Activated CD4-positive, alpha-beta memory T cell treated with anti-CD3 and anti-CD28 coated beads, Interleukin-2, amount 10 ng/mL, durations not matched to agents 7 days and 5 days (primary cell): ENCODE measurements at places on chromosomes 3 and 15.

DNA sequence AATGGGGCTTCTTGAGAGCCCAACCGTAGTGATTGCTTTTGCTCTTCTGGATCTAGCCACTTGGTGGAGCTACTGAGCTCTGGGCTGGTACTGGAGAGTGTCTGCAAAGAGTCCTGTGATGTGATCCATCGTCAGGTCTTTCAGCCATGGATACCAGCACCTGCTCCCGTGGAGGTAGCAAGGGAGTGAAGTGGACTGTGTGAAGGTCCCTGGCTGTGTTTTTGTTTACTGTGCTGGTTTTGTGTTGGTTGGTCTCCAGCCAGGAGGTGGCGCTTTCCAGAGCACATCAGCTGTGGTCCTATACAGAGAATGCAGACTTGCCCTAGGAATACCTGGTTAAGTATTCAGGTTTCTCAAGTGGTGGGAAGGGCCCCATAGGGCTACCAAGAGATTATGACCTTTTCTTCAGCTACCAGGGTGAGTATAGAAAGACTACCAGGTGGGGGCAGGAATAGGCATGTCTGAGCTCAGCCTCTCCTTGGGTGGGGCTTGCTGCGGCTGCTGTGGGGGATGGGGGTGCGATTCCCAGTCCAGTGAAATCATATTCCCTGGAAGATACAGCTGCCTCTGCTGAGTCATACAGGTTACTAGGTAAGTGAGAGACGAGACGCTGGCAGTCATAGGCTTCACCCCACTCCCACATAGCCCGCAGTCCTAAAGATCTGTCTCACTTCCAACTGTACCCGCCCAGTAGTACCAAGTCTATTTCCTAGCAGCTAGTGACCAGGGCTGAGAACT is 733.7 kb downstream of the ZNF385D start:
- no peak for DNase-seq
- no peaks in the 10 kb centered on the region for H3K27me3 ChIP-seq
- no peak overlapping the region for H3K27ac ChIP-seq
- no peak overlapping the region for H3K4me3 ChIP-seq
- no peaks in the 10 kb centered on the region for H3K36me3 ChIP-seq

DNA sequence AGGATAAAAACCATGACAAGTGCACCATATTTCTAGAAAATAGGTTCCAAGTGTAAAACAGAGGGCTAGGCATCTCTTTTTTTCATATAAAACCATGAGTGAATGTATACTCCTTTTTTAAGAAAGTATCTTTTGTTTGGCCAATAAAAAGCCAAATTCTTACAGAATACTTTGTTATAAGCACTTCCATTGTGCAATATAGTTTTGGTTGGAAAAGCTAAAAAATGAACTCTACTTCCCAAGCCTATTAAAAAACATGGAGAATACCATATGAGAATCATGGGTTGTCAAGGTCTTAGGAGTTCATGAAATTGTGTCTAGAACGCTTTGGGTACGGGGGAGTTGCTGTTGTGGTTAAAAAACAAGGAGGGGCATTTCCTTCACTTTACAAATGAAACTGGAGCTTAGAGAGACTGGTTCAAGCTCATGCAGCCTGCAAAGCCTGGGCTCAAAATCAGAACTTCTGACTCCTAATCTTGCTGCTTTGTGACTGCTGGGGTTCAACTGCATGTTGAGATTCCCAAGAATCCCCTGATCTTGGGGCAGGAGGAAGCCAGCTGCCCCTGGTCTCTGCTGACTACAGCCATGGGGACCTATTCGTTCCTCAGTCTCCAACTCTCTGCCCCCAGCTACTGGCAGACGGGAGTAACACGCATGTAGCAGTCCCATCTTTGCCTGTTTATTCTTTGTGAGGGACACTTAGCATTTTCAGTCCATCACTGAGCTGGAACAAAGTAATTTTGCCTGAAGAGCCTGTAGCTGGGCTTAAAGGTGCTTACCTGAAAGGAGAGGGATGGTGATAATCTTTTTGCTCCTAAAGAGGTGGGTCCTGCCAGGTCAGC is 229.1 kb downstream of the CHST2 start:
- no peak overlapping the region for H3K4me3 ChIP-seq
- peaks cover 34% of the 10 kb centered on the region for H3K4me1 ChIP-seq
- no peaks in the 10 kb centered on the region for H3K27me3 ChIP-seq
- no peaks in the 10 kb centered on the region for H3K36me3 ChIP-seq

DNA sequence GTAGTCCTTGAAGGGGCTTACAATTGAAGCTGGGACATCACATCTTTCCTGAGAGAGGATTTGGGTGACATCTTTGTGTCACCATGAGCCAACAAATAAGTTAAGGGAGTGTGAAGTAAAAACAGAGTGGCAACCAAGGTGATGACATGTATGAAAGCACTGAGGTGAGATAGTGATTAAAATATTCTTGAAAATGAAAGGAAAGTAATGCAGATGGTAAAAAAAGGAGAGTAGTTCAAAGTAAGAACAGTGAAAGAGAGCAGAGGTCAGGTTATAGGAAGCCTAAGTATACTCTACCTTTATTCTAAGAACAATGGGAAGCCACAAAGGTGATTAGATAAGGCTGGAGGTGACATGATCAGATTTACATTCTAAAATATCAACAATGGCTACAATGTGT is 486.1 kb downstream of the DIPK2A start:
- H3K4me3 ChIP-seq = no peak overlapping the region
- no peaks in the 10 kb centered on the region for H3K4me1 ChIP-seq
- H3K27me3 ChIP-seq = no peaks in the 10 kb centered on the region
- no peak for DNase-seq
- no peak overlapping the region for H3K27ac ChIP-seq
- no peaks in the 10 kb centered on the region for H3K36me3 ChIP-seq

DNA sequence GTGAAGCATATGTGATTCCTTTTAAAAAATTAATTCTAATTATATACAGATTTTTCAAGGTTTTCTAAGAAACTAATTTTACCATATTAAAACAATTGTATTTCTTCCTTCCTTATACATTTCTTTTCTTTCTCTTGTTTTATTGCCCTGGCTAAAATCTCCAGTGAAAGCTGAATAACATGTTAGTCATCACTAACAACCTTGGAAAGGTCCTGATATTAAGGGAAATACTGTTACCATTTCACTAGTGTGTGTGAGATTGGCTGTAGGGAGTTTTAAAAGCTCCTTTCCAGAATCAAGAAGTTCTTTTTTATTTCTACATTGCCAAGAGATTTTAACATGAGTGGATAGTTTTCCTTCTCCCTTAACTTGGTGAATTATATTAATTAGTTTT is 229.7 kb upstream of the EIF1B start:
- H3K4me1 ChIP-seq = no peaks in the 10 kb centered on the region
- no peak overlapping the region for H3K4me3 ChIP-seq
- H3K27ac ChIP-seq = no peak overlapping the region

DNA sequence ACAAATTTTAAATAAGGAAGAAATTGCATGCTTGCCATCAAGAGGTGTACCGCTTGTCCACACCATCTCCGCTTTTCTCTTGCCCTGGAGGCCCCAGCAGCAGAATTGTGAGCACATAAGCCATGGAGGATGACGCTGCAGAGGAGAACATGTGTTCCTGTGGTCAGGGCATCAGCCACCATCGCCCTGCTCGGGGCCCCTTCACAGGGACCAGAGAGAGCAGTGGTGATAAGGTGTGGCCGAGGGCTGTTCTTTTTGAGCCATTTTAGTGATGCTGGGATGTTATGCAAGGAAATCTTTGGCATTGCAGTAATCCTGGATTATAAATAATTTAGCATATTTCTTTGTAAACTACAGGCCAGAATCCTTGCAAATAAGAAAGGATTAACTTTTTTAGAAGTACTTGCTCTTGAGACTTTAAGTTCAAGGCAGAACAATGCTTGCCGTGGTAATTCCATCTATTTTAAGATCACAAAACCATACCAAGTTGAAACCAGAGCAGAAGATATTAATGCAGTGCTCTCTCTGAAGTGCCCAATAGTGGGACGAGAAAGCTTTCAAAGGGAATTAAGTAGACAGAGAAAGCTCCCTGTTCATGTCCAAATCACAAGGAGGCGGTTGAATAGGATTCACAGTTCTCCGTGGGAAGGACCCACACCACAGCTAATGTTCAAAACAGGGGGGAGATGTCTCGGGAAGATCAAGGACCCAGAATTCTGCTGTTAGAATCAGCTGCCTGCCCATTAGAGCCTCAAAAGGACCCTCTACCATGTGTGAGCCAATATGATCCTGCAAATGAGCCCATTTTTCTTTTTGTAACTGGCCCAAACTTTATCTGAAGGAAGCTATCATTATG is 338.5 kb downstream of the RORA start:
- no peaks in the 10 kb centered on the region for H3K27me3 ChIP-seq
- H3K36me3 ChIP-seq = no peaks in the 10 kb centered on the region
- H3K4me1 ChIP-seq = no peaks in the 10 kb centered on the region
- DNase-seq = no peak

DNA sequence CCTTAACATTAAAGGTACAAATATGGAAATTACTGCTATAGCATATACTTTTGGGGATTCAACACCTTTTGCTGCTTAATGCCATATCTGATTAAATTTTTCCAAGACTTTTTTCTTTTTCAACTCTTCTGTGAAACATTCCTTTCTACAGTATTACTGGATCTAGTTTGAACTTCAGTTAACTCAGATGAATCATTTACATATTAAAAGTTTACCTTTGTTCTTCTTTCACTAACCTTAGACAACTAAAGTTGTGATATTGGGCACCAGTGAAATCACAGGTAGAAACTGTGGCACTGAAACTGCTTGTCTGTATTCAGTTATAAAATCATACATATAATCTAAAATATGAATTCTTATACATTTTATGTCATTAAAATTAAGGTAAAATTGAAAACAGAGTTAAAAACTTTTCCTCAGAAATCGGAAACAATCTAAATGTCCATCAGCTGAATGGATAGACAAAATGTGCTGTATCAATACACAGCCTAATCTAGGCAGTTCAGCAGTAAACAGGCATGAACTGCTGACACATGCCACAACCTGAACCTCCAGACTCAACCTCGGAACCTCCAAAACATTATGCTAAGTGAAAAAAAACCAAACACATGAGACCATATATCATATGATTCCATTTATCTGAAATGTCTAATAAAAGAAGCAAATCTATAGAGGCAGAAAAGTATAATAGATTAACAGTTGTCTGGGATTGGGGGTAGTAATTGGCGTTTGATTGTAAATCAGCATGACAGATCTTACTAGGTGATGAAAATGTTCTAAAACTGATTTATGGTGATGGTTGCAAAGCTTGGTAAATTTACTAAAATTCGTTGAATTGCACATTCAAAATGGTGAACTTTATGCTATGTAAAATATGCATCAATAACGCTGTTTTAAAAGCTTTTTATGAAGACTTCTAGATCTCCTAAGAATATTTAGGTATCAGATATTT is 50.0 kb downstream of the PPARG start:
- no peak overlapping the region for H3K4me3 ChIP-seq
- H3K27ac ChIP-seq = no peak overlapping the region
- peaks cover 15% of the 10 kb centered on the region for H3K4me1 ChIP-seq
- no peak for DNase-seq

- H3K4me3 ChIP-seq = peak overlapping the region; percentile 100
- no peak for DNase-seq
- peaks cover 51% of the 10 kb centered on the region for H3K4me1 ChIP-seq
- peaks cover 44% of the 10 kb centered on the region for H3K36me3 ChIP-seq
- H3K27ac ChIP-seq = peak overlapping the region; percentile 100
Observed at GRCh38 chr3:157160658-157161424, 894 bp upstream of the CCNL1 start.

- H3K27ac ChIP-seq = no peak overlapping the region
- H3K4me3 ChIP-seq = no peak overlapping the region
- DNase-seq = peak; percentile 15
- no peaks in the 10 kb centered on the region for H3K36me3 ChIP-seq
Observed at GRCh38 chr3:134640872-134641470, 9.9 kb downstream of the KY start.

DNA sequence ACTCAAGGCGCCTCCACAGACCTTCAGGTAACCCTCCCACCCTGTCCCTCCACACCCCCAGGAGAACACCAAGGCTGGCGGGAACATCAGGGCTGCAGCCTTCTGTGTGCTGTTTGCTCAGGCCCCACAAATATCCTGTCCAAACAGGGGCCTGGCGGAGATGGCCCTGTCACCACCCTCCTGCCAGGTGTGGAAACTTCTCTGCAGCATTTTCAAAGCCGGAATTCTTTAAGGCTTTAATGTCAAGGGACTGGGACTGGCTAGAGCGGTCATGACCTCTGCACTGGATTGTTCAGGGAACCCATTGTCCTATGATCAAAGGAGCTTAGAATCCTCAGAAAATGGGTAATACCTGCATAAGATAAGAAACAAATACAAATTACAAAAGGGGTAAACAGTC is 46.6 kb downstream of the FBLN2 start:
- H3K27ac ChIP-seq = no peak overlapping the region
- no peaks in the 10 kb centered on the region for H3K36me3 ChIP-seq
- no peak overlapping the region for H3K4me3 ChIP-seq
- peaks cover 19% of the 10 kb centered on the region for H3K27me3 ChIP-seq

DNA sequence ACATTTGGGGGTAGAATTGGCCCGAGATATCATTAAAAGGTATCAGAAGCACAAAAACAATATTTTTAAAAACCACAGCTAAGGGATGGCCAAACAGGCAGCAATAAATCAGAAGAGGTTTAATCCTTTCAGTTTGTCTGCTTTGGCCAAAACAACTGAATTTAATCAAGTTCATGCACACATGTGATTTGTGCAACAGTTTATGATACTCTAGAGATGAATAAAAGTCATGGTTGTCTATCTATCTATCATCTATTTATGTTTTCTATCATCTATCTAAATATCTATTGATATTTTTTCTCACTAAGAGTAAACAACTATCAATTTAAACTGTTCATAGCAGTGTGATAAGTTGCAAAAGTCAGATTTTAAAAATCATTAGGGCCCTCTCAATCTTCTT is 13.0 kb upstream of the CTNNB1 start:
- peaks cover 23% of the 10 kb centered on the region for H3K4me1 ChIP-seq
- no peak for DNase-seq
- no peak overlapping the region for H3K27ac ChIP-seq
- no peak overlapping the region for H3K4me3 ChIP-seq
- no peaks in the 10 kb centered on the region for H3K36me3 ChIP-seq

GRCh38 chr15:94080416-94080815 is 150.9 kb upstream of the MCTP2 start:
- H3K4me3 ChIP-seq = no peak overlapping the region
- peaks cover 4% of the 10 kb centered on the region for H3K27me3 ChIP-seq
- peak; percentile 16 for DNase-seq
- H3K27ac ChIP-seq = no peak overlapping the region
- H3K4me1 ChIP-seq = peaks cover 3% of the 10 kb centered on the region
- H3K36me3 ChIP-seq = no peaks in the 10 kb centered on the region

- no peaks in the 10 kb centered on the region for H3K27me3 ChIP-seq
- H3K36me3 ChIP-seq = no peaks in the 10 kb centered on the region
- no peak for DNase-seq
- no peaks in the 10 kb centered on the region for H3K4me1 ChIP-seq
- no peak overlapping the region for H3K27ac ChIP-seq
- no peak overlapping the region for H3K4me3 ChIP-seq
Observed at GRCh38 chr3:175477651-175478224, 618.6 kb downstream of the NAALADL2 start.

- peaks cover 66% of the 10 kb centered on the region for H3K4me1 ChIP-seq
- DNase-seq = peak; percentile 65
- peak overlapping the region; percentile 99 for H3K27ac ChIP-seq
- peaks cover 58% of the 10 kb centered on the region for H3K36me3 ChIP-seq
Observed at GRCh38 chr3:49411535-49411967, 225 bp downstream of the RHOA start.

GRCh38 chr15:77650265-77650664 is 17.6 kb upstream of the LINGO1 start:
- no peak for DNase-seq
- no peak overlapping the region for H3K4me3 ChIP-seq
- H3K27ac ChIP-seq = no peak overlapping the region
- no peaks in the 10 kb centered on the region for H3K4me1 ChIP-seq

- peaks cover 6% of the 10 kb centered on the region for H3K4me1 ChIP-seq
- H3K4me3 ChIP-seq = no peak overlapping the region
- H3K27me3 ChIP-seq = no peaks in the 10 kb centered on the region
- DNase-seq = no peak
- no peaks in the 10 kb centered on the region for H3K36me3 ChIP-seq
- H3K27ac ChIP-seq = no peak overlapping the region
Observed at GRCh38 chr3:50388720-50389413, 29.5 kb upstream of the TMEM115 start.
